Stimulated activated CD8-positive, alpha-beta memory T cell treated with anti-CD3 and anti-CD28 coated beads, Interleukin-4, amount 100 ng/mL, for 48 hours (primary cell): ENCODE measurements at places on chromosomes 7 and 10.

GRCh38 chr10:15714847-15715246 is 4.9 kb downstream of the ITGA8 start:
- no peak for DNase-seq

DNA sequence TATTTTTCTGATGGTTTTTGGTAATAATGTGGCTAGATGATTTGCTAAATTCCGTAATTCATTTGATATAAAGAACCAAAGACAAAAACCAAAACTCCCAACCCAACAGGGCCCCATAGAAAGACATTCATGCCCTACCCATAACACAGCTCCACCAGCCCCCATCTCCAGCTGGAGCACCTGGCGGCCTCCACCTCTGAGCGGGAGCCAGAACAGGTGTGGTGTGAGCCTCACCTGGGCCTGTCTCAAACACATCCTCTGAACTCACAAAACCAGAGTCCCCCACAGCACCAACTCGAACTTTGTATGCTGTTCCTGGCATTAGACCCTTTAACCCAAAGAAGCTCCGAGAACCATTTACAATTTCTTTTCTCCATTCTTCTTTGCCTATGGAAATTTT is 36.5 kb upstream of the LAMB4 start:
- no peak for DNase-seq

GRCh38 chr10:102761981-102762380 is 18.2 kb downstream of the WBP1L start:
- DNase-seq, result no peak

DNA sequence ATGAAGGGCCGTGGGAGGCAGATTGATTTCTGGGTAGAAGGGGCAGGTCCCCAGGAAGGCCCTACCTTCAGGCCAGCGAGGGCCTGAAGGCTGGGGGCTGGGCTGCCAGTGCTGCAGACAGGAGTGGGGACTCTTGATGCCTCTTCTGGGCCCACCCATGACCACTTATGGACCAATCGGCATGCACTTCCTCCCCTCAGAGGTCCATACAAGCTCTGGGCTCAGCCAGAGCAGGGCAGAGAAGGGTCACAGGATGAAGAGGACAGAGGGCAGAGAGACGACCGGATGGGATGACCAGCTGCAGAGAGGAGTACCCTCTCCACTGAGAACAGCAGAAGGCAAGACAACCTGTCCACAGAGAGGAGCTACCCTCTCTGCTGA is 120.1 kb downstream of the DYNC2I1 start:
- no peak for DNase-seq

DNA sequence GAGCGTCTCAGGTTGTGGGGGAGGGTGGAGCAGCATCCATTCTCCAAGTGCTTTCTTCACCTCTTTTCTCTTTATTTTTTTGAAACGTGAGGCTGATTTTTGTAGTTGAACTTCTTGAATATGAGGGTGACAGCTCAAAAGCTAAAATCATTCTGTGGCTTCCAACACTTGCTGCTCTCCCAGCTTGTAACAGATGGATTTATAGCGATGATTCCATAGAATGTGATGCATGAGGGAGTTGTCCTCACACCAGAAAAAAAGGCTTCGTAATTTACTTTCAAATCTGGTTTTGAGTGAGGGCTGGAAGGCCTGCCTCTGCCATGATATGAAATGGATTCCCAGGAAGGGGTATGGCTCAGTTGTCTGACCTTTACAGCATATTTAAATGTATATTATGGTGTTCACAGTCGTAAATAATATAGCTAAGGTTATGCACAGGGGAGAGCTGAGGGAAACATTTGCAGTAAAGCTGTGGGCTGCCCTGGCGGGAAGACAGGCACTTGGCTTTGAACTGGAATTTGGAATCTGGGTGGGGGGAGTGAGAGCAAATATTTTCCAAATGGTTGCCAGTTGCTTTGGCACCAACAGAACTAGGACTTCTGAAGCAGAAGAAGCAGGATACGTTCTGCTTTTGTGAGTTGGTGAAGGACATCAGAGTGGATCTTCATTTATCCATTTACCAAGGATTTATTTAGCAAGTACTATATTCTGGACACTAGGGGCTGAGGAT is 166.7 kb downstream of the SORCS3 start:
- no peak for DNase-seq

GRCh38 chr7:88167223-88167622 is 52.6 kb downstream of the SRI start:
- DNase-seq, result no peak

DNA sequence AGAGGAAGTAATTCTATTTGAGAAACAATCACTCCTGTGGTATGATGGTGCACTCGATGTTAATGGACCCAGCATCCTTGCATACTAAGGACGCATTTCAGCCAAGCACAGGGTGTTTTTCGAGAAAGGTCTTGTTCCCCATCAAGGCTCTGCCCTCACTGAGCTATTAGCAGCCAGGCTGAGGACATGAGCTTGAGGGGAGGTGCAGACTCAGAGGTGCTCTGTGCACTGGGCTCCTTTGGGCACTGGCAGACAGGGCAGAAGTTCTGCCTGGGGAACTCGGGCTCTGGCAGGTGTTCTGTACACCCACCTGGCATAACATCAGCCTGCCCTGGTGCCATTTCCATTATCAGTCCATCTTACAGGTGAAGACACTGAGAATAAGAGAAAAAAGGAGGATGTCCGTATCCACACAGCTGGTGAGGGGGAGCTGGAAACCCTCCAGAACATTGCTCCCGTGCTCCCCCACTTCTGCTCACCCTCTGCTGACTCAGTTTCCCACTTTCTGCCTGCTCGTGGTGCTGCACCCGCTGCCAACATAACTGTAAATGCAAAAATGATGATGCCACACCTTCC is 92.7 kb upstream of the RET start:
- peak; percentile 11 for DNase-seq

- DNase-seq, result no peak
Observed at GRCh38 chr7:123410273-123410904, 124.0 kb downstream of the IQUB start.

DNA sequence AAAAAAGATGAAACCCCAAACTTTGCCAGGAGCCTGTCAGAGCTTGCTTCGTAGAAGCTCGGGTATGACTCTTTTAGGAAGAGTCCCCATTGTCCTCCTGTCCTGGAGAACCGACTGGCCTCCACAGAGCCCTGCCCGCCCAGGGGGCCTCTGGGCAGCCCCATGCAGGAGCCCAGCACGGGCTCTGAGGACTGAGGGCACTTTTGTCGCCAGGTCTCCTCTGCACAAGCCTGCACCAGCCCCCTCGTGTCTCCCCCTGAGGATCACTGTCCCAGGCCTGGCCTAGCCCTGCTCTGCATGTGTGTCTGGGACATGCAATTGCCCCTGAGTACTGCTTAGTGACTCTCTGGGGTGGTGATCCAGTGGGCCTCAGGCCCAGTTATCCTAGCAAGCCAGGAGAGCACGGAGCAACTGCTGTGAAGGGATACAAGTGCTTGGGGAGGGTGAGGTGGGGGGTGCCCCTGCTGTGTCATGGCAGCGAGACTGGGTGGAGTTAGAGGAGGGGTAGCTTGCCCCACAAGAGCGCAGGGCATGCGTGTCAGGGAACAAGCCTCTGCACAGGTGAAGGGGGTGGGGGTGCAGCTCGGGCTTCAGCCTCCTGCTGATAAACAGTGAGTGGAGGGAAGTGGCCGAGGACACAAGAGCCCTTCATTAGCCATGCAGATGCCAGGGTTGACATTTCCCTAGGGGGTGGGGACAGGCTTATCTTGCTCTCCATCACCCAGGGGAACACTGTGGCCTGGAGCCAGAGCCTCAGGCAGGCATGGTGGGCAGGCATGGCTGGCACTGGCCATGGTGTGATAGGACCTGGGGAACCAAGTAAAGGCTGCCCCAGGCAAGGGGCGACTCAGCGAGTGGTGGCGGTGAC is 143.4 kb downstream of the C10orf105 start:
- no peak for DNase-seq

DNA sequence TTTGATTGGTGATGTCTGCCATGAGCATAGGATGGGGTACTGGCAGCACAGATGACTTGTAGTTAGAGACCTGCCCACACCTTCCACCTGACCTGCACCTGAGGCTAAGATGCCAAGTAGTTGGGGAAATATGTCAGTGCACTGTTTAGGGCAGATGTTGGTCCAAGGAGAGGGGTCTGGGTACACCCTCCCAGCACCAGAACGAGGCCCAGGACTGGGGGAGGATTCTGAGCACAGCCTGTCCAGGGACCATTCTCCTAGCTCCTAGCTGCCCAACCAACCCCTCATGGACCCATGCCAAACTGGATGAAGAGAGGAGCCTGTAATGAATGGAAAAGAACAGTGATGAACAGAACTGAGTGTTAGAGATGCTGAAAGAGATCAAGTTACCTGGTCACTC is 28.0 kb downstream of the FRMPD2 start:
- no peak for DNase-seq

DNA sequence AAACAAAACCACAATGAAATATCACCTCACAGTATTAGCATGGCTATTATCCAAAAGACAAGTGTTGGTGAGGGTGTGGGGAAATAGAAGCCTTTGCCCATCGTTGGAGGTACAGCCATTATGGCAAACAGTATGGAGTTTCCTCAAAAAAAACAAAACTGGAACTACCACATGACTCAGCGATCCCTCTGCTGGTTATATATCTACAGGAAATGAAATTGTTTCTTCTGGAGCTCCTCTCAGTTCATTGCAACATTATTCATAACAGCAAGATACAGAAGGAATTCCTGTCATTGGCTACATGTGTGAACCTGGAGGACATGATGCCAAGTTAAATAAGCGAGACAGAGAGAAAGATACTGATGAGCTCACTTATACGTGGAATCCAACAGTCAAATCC is 2.4 kb upstream of the UBE3C start:
- DNase-seq, result no peak

GRCh38 chr10:12937527-12937926 is 64.0 kb downstream of the CCDC3 start:
- DNase-seq, result no peak

- no peak for DNase-seq
Observed at GRCh38 chr10:34912771-34913170, 97.7 kb upstream of the PARD3 start.

DNA sequence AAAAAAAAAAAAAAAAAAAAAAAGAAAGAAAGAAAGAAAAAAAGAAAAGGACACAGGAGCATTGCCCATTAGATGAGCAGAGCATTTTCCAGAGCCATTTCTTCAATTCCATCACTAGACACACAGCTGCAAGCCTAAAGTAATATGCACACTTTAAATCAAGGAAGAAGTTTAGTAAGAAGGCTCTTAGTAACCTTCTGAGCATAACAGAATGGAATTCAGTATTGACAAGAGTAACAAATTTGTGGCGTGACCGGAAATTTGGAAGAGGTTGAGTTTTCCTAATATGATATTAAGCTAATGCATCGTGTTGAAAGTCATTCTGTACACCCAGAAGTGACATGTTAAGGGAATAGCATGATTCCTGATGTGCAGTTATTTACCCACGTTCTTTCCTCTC is 35.3 kb downstream of the SMURF1 start:
- DNase-seq, result no peak

DNA sequence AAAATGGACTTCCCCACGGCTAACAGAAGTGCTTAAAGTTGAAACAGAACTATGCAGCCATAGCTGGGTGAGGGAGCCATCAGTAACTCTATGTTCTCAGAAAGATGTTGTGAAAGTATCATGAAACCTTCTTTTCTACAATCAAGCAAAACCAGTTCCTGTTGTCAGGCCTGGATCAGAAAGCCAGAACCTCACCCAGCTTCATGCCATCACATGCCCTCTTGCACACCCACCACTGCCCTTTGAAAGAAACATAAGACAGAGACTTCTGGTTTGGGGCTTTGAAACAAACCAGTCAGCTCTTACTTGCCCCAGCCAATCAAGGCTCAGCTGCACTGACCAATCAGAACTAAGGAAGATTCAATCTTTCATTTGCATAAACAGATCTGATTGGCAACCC is 230.8 kb upstream of the FERD3L start:
- DNase-seq, result no peak

- peak; percentile 87 for DNase-seq
Observed at GRCh38 chr7:128387216-128388144, 22.3 kb downstream of the IMPDH1 start.

DNA sequence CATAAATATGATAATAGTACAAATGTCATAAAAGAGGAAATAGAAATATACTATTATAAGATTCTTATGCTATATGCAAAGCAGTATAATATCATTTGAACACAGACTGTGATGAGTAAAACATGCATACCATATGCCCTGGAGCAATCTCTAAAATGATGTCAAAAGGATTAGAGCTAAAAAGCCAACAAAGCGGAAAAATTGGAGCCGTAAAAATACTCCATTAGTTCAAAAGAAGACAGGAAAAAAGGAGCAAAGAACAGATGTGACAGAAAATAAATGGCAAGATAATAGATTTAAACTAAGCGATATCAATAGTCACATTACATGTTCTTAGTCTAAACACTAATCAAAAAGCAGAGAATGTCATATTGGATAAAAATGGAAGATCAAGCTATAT is 191.0 kb upstream of the PLPP4 start:
- DNase-seq, result no peak

DNA sequence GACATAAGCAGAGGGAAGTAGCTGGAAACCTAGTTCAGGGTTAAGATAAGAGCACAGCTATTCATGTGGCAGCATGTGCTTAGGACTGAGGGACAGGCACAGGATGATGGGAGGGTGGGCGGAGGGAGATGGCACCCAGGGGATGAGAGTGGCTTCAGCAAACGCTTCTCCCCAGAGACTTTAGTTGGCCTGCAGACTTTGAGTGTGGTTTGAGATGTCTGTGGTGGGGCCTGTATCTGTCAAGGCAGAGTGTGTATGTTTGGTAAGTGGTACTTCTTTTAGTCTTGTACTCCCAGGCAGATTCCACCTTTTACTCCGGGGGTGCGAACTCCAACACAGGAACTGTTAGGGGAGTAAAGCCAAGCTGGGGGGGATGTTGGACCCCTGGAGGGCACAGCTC is 88.9 kb downstream of the WDFY4 start:
- DNase-seq, result no peak

- no peak for DNase-seq
Observed at GRCh38 chr10:14180911-14181566, 149.7 kb downstream of the FRMD4A start.

DNA sequence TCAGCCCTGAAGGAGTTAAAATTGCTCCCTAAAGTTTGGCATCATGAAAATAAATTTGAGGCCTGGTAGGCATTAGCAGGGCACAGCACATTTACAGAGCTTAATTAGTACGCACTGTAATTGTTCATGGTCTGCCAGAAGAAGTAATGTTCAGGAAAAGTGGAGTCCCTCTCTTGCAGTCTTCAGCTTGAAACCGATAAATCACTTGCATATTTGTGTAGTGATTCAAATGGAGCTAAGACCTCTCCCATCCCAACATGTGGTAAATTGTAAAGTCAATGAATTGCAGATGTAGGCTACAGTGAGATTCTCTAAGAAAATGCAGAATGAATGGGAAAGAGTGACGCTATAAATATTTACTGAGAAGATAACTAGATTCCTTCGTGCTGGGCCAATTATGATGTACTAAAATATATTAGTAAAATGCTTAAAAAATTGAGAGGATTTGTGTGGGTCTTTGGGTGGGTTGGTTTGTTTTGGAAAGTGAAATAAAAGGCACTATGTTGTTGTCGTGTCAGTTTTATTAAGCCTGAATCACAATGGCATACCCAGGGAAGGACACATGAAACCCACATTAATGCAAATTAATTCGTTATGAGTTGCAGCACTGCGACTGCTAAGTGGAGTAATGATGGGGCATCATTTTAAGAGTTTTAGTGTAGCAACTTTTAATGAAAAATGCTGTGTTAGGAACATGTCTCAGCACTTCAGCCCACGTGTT is 8.4 kb downstream of the TCF7L2 start:
- DNase-seq, result no peak
